ENCODE measurements at places on chromosomes 3 and 15.
A peak's percentile ranks its signal among the peaks of the same experiment; 100 is the strongest.

- no peak for DNase-seq
Measured at GRCh38 chr15:101266034-101266433, 11.3 kb downstream of the SELENOS start.

GRCh38 chr3:142929109-142929508 lies 34.4 kb downstream of the PAQR9 start:
- peak; percentile 18 for DNase-seq

GRCh38 chr3:8756671-8757070 lies 12.7 kb downstream of the OXTR start:
- DNase-seq = no peak

DNA sequence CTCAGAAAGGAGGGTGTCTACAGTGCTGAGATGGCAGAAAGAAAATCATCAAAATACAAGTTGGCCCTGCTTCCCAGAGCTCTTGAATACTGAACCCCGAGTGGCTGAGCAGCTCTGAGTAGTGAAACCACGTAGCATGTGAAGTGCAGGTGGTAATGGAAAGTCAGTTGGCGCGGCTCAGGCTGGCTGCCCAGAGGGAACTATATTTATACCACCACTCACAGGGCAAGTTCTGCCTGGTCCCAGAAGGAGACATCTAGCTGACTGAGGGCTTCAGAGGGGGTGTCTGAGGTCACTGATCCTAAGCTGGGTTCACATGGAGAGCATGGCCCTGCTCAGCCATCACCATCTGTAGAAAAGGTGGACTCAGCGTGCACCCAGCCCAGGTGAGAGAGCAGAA lies 129.6 kb upstream of the AGBL1 start:
- DNase-seq = no peak

GRCh38 chr3:98223907-98224672 lies 40.0 kb upstream of the OR5H6 start:
- no peak for DNase-seq

DNA sequence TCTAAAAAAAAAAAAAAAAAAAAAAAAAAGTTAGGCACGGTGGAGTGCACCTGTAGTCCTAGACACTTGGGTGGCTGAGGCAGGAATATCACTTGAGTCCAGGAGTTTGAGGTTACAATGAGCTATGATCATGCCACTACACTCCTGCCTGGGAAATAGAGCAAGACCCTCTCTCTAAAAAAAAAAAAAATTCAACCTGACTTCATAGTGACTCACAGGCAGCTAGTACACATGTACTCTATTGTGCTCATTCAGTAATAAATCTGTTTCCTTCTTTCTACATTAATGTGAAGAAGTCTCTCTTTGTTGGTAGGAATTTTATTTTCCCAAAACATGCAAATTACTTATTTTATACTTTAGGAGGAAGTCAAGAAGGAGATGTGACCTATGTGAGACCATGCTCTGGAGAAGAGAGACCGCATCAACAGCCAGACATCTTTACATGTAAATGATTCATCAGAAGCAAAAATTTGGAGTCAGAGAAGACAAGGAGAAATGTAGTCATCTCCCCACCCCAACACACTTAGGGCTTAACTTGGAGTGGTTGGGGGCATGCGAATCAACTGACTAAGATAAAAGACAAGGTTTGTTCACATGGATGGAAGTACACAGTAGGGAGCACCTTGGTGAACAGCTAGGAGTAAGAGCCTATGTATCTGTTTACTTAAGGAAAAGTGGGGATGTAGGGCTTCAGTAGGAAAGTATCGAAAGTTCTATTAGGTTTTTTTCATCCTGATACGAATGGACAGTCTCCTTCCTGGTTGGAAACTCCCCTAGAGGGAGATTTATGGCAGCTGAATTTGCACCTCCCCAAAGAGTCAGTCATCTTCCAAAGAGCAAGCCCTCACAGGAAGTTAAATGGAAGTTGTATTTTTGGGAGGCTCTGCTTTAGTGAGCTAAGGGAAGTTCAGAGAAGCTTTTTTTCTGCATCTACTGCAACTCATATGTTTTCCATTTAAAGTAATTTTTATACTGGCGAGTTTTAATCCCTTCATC lies 23.0 kb upstream of the NMD3 start:
- DNase-seq = no peak
